Left ventricle myocardium inferior (tissue), 1 donor: ENCODE measurements at places on chromosomes 4 and X. TPM values are rescaled to one million over a fixed set of nuclear protein-coding genes. Genes with fewer than 3 reads are reported as not detected.

DNA sequence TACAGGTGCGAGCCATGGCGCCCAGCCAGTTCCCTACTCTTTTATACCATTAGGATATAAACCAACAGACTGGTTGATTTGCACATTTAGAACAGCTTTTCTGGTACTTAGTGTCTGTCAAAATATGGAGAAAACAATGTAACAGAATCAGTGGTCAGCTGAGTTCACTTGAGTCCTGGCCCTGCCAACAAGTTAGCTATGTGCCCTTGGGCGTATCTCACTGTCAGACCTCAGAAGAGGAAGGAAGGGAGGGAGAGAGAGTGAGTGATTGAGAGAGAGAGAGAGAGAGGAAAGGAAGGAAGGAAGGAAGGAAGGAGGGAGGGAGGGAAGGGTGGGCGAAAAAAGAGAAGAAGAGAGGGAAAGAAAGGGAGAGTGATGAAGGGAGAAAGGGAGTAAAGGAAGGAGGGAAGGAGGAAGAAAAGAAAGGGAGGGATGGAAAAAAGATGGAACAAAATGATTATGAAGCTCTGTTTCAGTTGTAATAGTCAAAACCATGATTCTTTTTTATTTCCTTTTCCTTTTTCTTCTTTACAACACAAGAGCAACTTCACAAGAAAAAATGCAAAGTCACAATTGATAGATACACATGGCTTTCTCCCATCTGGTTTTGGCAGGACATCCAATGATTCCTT lies 55.7 kb upstream of the PDGFRA start:
- H3K4me3 ChIP-seq, result no peak overlapping the region
- peaks cover 8% of the 10 kb centered on the region for H3K4me1 ChIP-seq
- no peak for DNase-seq
- H3K27ac ChIP-seq, result no peak overlapping the region
- peaks cover 7% of the 10 kb centered on the region for H3K27me3 ChIP-seq
- no peaks in the 10 kb centered on the region for H3K36me3 ChIP-seq

GRCh38 chr4:31160146-31160545 lies 440.0 kb downstream of the PCDH7 start:
- H3K27me3 ChIP-seq, result no peaks in the 10 kb centered on the region
- H3K4me1 ChIP-seq, result no peaks in the 10 kb centered on the region
- H3K27ac ChIP-seq, result no peak overlapping the region
- no peaks in the 10 kb centered on the region for H3K36me3 ChIP-seq
- H3K4me3 ChIP-seq, result no peak overlapping the region

DCLK2 gene
- 21.9 TPM for total RNA-seq

DNA sequence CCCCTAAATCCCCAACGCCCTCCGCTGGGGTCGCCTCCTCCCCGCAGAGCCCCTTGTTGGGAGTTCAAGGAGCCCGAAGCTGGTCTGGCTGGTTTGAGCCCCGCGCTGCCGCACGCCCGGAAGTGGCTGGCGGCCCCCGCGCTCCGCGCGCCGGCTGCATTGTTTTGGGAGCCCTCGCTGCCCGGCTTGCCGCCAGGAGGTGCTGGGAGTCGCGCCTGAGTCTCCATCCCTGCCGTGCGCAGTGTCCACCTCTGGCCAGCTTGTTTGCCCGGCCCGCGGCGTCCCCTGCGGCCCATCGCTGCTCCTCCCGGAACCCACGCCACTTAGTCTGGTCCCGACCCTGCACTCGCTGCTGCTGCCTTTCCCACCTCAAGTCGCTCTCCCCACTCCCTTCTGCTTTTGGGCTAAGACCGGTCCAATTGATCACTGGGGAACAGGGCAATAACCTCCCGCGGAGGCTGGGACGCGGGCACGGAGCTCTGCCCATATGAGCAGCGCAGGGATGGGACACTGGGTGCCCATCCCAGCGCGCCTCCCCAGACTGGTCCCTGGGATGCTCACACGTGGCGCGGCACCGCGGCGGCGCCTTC lies 2.2 kb upstream of the SFRP2 start:
- no peak overlapping the region for H3K27ac ChIP-seq
- peaks cover 36% of the 10 kb centered on the region for H3K4me1 ChIP-seq
- no peaks in the 10 kb centered on the region for H3K36me3 ChIP-seq

MAGEA8 gene
- total RNA-seq, result not detected

- H3K4me3 ChIP-seq, result no peak overlapping the region
- peak overlapping the region; percentile 37 for H3K27ac ChIP-seq
- H3K27me3 ChIP-seq, result no peaks in the 10 kb centered on the region
- H3K36me3 ChIP-seq, result no peaks in the 10 kb centered on the region
Observed at GRCh38 chr4:38160487-38161207, 200.4 kb downstream of the PTTG2 start.

SPINK2 gene
- 0.80 TPM for total RNA-seq

ZCCHC18 gene
- total RNA-seq, result 0.99 TPM

DNA sequence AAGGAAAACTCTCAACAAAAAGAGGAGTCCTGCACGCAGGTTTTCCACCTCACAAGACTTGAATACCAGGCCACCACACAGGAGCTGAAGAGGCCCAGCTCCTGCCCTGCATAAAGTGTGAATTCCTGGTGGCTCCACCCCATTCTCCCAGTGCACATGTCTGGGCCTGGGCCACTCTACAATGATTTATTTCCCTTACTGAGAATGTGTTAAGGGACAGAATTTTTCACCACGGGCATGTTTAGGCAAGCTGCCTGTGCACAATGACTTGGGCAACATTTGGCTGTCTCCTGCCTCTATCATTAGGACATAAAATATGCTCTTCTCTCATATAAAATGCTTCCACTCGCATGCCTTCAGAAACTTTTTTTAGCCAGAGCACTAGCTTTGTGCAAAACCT lies 197.1 kb downstream of the SLC7A11 start:
- no peak overlapping the region for H3K27ac ChIP-seq
- no peak for DNase-seq
- no peak overlapping the region for H3K4me3 ChIP-seq
- H3K27me3 ChIP-seq, result no peaks in the 10 kb centered on the region

ETFDH gene
- 283 TPM for total RNA-seq

RNF150 gene
- 68.0 TPM for total RNA-seq

GRCh38 chr4:86600007-86600653 lies 6.0 kb downstream of the PTPN13 start:
- H3K27me3 ChIP-seq, result peaks cover 42% of the 10 kb centered on the region
- no peak overlapping the region for H3K4me3 ChIP-seq
- DNase-seq, result no peak
- H3K4me1 ChIP-seq, result peaks cover 4% of the 10 kb centered on the region

- H3K4me1 ChIP-seq, result no peaks in the 10 kb centered on the region
- no peak overlapping the region for H3K27ac ChIP-seq
- no peak overlapping the region for H3K4me3 ChIP-seq
- DNase-seq, result no peak
- H3K27me3 ChIP-seq, result no peaks in the 10 kb centered on the region
Observed at GRCh38 chr4:98423009-98423408, 161.8 kb downstream of the RAP1GDS1 start.

DNA sequence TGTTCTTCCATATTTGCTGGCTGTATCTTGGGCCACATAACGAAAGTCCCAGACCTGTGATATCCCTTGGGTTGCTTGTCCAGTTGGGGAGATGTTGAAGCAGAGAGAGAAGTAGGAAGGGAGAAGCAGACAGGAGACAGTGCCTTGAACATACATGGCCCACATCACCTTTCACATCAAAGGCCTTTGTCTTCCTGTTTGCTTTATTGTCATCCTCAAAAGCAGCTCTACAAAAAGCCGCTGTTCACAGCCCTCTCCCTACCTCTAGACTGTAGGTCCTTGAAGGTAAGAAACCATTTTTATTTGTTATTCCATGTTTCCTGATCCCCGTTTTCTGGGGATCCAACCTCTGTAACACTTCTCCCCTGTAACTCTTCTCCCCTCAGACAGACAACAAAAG lies 14.9 kb downstream of the USP26 start:
- no peaks in the 10 kb centered on the region for H3K27me3 ChIP-seq
- H3K4me3 ChIP-seq, result no peak overlapping the region
- H3K4me1 ChIP-seq, result no peaks in the 10 kb centered on the region
- H3K27ac ChIP-seq, result no peak overlapping the region
- H3K36me3 ChIP-seq, result no peaks in the 10 kb centered on the region
- DNase-seq, result no peak

GRCh38 chrX:51144828-51145442 lies 187.7 kb upstream of the NUDT10 start:
- no peak for DNase-seq
- no peak overlapping the region for H3K4me3 ChIP-seq
- peaks cover 4% of the 10 kb centered on the region for H3K27me3 ChIP-seq

PCDH7 gene
- 34.3 TPM for total RNA-seq

- no peak overlapping the region for H3K27ac ChIP-seq
- H3K27me3 ChIP-seq, result no peaks in the 10 kb centered on the region
- no peaks in the 10 kb centered on the region for H3K36me3 ChIP-seq
- H3K4me3 ChIP-seq, result no peak overlapping the region
- H3K4me1 ChIP-seq, result no peaks in the 10 kb centered on the region
Observed at GRCh38 chr4:96558466-96558865, 718.6 kb downstream of the PDHA2 start.

- no peak overlapping the region for H3K27ac ChIP-seq
- no peak for DNase-seq
- H3K4me3 ChIP-seq, result no peak overlapping the region
- no peaks in the 10 kb centered on the region for H3K27me3 ChIP-seq
Observed at GRCh38 chr4:14520171-14520570, 482.1 kb upstream of the CPEB2 start.

CENPVL2 gene
- total RNA-seq, result not detected

- no peaks in the 10 kb centered on the region for H3K4me1 ChIP-seq
- no peak overlapping the region for H3K4me3 ChIP-seq
- peaks cover 47% of the 10 kb centered on the region for H3K27me3 ChIP-seq
- no peak for DNase-seq
- H3K27ac ChIP-seq, result no peak overlapping the region
Observed at GRCh38 chr4:7676398-7676922, 241.7 kb upstream of the PSAPL1 start.

PLXNA3 gene
- total RNA-seq, result 16.6 TPM

TFE3 gene
- total RNA-seq, result 19.2 TPM

CTAG2 gene
- total RNA-seq, result not detected

PHKA1 gene
- 18.1 TPM for total RNA-seq

DNA sequence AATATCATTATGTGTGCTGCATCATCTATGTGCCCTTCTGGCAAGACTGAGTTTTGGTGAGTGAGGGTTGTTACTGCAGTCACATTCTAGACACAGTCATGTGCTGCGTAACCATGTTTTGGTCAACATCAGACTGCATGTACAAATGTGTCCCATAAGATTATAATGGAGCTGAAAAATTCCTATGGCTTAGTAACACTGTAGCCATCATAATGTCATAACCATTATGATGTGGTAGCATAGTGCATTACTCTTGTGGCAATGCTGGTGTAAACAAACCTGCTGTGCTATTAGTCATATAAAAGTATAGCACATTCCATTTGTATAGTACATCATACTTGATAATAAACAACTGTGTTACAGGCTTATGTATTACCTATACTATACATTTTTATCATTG lies 198.1 kb upstream of the NUDT6 start:
- no peaks in the 10 kb centered on the region for H3K27me3 ChIP-seq
- H3K4me3 ChIP-seq, result no peak overlapping the region
- no peaks in the 10 kb centered on the region for H3K36me3 ChIP-seq

- H3K36me3 ChIP-seq, result no peaks in the 10 kb centered on the region
- no peaks in the 10 kb centered on the region for H3K4me1 ChIP-seq
- no peak for DNase-seq
- H3K27me3 ChIP-seq, result no peaks in the 10 kb centered on the region
- no peak overlapping the region for H3K4me3 ChIP-seq
Observed at GRCh38 chrX:50756276-50756675, 57.7 kb downstream of the SHROOM4 start.

- H3K4me1 ChIP-seq, result peaks cover 14% of the 10 kb centered on the region
- no peak overlapping the region for H3K27ac ChIP-seq
- DNase-seq, result no peak
- no peaks in the 10 kb centered on the region for H3K27me3 ChIP-seq
Observed at GRCh38 chrX:123869488-123869887, 9.6 kb downstream of the XIAP start.

PROM1 gene
- total RNA-seq, result 2.9 TPM

DNA sequence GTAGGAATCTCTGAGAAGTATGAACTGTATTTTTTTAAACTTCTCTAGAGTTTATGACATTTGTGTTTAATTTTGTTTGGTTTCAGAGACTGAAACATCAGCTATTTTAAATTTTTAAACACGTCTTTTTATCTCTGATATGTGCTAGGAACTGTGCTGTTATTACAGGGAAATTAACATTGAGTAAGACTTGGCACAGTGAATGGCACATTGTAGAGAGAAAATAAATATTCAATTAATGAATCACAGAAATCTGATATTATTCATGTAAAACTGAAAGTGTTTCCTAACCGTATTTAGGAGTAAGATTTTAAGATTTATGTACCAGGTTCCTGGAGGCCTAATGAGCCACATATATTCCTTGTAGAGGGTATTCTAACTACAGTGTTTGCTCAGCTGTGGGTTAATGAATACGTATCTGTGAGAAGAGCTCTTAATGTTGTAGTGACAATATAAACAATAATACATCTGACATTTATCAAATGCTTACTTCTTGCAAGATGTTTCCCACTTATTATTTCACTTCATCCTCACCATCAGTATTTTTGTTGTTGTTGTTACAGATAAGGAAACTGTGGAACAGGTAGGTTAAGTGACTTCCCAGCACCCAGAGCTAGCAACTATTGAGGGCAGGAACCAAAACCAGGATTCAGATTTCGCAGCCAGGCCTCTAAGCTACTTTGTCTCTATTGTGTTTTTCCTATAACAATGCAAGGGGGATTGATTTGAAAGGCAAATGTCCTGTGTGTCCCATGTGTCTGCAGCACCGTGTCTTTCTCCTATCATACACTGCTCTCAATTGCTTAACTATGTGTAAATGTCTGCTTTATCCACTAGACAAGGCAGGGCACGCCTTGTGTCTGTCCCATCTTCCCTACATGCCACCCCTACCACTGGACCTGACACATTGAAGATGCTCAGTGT lies 121.1 kb upstream of the FAM9C start:
- no peaks in the 10 kb centered on the region for H3K36me3 ChIP-seq
- peak overlapping the region; percentile 84 for H3K27ac ChIP-seq
- peaks cover 46% of the 10 kb centered on the region for H3K4me1 ChIP-seq
- no peak overlapping the region for H3K4me3 ChIP-seq

TRIM60 gene
- total RNA-seq, result not detected

GRCh38 chr4:182823576-182823975 lies 93.6 kb downstream of the DCTD start:
- no peak for DNase-seq
- H3K27ac ChIP-seq, result no peak overlapping the region

- DNase-seq, result no peak
- H3K4me1 ChIP-seq, result peaks cover 7% of the 10 kb centered on the region
- no peak overlapping the region for H3K27ac ChIP-seq
Observed at GRCh38 chr4:114368751-114369150, 229.9 kb upstream of the UGT8 start.

DNA sequence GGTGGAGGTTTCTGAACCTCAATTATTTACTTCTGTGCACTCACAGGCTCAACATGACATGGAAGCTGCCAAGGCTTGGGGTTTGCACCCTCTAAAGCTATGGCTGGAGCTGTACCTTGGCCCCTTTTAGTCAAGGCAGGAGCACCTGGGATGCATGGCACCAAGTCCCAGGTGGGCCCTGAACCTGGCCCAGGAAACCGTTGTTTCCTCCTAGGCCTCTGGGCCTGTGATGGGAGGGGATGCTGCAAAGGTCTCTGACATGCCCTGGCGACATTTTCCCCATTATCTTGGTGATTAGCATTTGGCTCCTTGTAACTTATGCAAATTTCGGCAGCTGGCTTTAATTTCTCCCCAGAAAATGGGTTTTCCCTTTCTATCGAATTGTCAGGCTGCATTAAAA lies 726.1 kb upstream of the POU3F4 start:
- no peaks in the 10 kb centered on the region for H3K36me3 ChIP-seq
- no peak overlapping the region for H3K4me3 ChIP-seq
- H3K27ac ChIP-seq, result no peak overlapping the region
- no peak for DNase-seq
- H3K4me1 ChIP-seq, result no peaks in the 10 kb centered on the region
